AG04450 (cell line): ENCODE measurements at places on chromosomes 7 and 10.

DNA sequence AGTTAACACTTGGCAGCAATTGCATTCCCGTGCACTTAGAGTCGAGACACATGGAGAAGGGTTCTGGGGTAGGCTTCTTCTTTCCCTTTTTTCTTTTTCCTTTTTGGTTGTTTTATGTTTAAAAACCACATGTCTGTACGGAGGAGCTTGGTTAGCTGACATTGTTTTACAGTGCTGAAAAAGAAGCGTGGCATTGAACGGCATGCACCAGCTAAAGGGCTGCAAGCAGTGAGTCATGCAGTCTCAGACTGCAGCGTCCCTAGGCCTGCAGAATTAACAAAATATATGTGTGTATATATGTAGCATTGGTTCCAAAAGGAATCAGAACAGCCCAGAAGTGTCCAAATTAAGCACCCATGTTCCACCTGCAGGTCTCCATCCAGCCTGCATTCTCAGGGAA lies 211.0 kb downstream of the TCF7L2 start:
- no peak for DNase-seq

- DNase-seq: no peak
Observed at GRCh38 chr10:3660753-3661152, 124.3 kb downstream of the KLF6 start.

- DNase-seq: no peak
Observed at GRCh38 chr7:159144758-159145489, at the start of gene VIPR2. Gene VIPR2, minus strand, starts transcription at chr7:159144867. Its CDS starts 96 bp downstream, at chr7:159144771.

DNA sequence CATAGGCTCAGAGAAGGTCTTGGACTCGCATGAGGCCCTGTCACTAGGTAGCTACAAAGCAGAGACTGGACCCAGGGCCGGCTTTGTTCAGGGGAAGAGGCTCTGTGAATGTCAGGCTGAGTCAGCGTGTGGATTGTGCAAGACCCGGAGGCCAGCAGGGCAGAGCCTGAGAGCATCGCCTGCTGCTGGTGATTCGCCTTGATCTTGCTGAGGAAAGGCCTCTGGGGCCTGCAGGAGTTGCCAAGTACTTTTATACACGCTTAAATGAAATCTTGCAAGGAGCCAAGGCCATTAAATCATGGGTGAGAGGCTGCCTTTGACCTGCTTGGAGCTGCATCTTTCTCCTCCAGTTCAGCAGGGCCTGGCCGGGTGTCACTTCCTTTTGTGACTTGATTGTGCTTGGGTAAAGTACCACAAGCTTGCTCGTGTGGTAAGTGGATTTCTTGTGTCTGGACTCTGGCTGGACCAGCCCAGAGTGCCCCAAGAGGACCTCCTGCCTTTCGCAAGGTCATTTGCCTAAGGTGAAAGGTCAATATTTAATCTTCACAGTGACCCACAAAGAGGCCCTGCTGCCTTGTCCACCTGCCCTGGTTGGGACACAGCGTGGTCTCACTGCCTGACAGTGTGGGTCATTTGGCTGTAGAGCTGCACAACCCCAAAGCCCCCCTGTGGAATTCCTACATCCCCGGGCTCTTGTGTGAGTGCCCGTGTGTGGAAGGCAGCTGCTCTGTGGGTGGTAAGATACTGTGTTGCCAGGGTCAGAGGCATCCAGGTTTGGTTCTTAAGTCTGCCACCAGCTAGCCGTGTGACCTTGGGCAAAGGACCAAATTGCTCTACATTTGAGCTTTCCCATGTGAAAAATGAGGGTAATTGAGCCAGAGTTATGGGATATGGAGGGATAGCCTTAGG lies 38.6 kb upstream of the SH2D4B start:
- peak; percentile 92 for DNase-seq

- no peak for DNase-seq
Observed at GRCh38 chr7:139870380-139870779, 41.3 kb downstream of the TBXAS1 start.

GRCh38 chr7:134823400-134823799 lies 44.0 kb downstream of the CALD1 start:
- DNase-seq: peak; percentile 72

GRCh38 chr10:72616716-72617115 lies 9.2 kb downstream of the MICU1 start:
- no peak for DNase-seq

GRCh38 chr7:70406186-70406949 lies 725.6 kb upstream of the GALNT17 start:
- no peak for DNase-seq

DNA sequence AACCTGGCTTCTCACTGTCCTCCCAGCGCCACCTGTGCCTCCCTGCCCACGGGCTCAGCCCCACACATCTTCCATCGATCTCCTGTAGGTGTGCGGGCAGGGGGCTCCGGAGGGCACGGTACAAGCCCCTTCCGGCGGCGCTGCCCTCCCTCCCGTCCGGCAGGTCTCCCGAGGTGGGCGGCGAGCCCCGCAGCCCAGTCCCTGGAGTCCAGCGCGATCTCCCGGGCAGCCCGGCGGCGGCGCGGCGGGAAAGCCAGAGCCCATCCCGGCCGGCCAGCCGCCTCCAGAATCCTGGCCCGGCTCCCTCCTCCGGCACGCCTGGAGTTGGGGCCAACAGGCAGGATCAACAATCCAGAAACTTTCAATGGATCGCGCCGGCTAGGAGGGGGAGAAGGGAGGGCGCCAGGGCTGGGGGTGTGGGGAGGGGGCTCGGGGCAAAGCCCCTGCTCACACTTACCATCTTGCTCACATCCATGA lies 100.1 kb downstream of the HIP1 start:
- DNase-seq: peak; percentile 6

DNA sequence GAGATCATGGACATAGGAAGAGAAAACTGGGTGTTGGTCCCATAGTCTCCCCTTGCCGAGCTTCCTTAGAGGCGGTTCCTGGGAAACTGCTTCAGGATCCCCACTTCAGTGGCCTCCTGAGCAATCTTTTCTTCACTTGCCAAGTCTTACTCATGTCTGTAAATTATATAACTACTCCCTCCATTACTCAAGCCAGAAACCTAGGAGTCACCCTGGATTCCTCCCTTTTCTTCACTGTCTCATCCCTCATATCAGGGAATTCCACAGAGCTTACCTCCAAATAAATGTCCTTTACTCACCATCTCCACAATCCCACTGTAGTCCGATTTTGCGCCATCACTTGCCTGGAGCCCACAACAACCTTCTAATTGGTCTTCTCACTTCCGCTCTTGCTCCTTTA lies 29.1 kb upstream of the TRUB1 start:
- no peak for DNase-seq

DNA sequence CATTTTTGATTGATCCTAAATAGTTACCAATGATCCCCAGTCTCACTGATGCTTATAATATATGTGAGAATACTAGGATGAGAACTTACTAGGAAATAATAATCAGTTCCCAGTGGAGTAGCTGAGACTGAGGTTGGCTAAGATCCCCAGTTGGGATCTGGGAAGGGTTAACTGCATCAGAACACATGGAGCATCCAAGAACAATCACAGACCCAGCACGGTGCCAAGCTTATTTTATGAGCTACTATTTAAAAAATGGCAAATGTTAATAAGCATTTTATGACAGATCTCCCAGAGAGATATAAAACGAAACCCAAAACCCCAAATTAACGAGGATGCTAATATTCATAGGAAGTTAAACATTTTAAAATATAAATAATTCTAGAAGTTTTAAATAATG lies 379.5 kb downstream of the THSD7A start:
- DNase-seq: no peak

DNA sequence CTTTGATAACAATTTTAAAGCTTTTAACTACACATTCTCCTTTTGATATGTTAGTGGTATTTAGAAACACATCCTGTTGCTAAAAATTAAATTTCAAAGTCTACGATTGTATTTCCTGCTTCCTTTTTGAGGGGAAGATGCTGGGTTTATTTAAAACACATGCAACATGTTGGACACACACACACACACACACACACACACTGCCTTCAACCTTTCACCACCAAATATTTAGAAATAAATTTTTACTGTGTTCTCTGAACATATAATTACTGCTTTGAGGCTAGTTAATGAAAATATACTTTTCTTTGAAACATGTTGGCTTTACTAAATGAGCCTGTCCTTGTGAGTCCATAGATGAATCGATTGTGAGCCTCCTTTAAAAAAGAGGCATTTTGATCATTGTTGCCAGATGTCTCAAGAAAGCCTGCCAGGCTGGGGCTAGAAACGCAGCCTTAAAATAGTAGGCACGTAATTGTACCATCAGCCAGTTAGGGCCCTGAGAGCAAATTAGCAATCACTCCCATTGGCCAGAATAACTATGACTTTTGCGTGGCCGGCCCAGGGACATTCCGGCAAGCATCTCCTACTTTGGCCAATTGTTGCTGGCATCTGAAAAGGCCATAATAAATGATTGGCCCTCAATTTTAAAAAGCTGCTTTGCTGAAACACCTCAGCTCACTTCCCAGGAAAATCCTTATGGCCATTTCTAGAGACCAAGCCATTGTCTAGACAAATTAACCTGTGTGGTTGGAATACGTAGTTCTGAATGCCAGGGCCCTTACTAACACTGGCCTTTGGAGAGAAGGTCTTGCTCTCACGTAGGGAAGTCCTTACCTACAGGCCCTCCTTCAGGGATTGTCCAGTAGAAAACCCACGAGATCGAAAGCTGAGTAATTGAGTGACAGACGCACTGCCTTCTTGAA lies 9.9 kb upstream of the TEX36 start:
- DNase-seq: no peak

- DNase-seq: no peak
Observed at GRCh38 chr10:132810141-132810806, 24.3 kb upstream of the NKX6-2 start.

DNA sequence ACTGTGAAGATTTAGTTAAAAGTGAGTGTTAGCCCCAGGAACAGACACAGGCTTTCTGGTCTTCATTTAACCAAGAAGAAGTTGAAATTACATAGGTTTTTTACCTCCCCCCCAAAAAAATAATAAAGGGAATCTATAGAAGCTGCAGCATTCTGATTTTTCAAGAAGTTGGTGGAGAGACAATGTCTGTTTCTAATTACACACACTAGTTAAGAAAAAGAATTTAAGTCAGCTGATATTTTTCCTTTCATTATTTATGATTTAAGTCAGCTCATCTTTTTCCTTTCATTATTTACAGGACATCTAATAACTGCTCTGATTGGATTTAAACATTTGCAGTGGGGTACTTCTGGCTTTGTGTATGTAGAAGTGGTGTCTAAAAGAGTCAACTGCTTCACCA lies 201.4 kb upstream of the NRP1 start:
- no peak for DNase-seq

DNA sequence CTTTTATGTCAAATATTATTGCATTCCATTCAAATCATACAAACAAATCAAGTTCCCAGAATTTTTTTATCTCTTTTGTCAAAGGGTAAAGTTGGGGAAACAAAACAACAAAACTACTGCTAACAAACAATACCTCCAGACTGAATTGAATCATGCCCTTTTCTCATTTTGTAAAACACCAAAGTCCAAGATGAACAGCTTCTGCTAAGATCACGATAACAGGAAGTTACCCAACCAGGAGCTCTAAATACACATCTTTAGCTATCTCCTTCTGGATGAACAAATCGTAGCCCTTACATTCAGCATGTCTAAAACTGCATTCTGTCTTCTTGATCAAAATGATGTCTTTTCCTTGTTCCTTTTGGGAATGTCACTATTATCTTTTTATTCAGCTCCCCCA lies 97.4 kb downstream of the CTTNBP2 start:
- DNase-seq: no peak
